Naive thymus-derived CD4-positive, alpha-beta T cell (primary cell): ENCODE measurements at places on chromosomes 5 and 9. TPM values are rescaled to one million over a fixed set of nuclear protein-coding genes. Genes with fewer than 3 reads are reported as not detected.

GRCh38 chr9:14432666-14433350 lies 118.9 kb upstream of the NFIB start:
- H3K36me3 ChIP-seq, result no peaks in the 10 kb centered on the region
- H3K27me3 ChIP-seq, result no peaks in the 10 kb centered on the region
- H3K4me1 ChIP-seq, result no peaks in the 10 kb centered on the region
- H3K27ac ChIP-seq, result no peak overlapping the region
- no peak overlapping the region for H3K4me3 ChIP-seq

DNA sequence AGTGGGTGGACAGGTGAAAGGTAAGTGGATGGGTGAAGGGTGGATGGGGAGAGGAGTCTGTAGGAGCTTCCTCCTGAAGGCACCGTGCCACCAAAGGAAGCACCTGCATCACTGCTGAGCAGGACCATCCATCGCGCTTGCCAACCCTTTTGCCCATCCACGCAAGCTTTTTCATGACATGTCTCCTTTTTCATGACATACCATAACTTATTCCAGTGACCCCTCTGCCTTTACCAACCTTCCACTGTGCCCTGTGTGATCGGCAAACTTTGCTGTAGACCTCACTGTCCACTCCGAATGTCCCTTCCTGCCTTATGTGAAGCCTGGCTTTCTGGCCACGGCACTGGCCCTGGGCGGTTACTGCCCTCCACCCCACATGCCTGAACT lies 13.4 kb downstream of the FLT4 start:
- no peak for DNase-seq
- no peaks in the 10 kb centered on the region for H3K36me3 ChIP-seq
- no peak overlapping the region for H3K4me3 ChIP-seq
- no peak overlapping the region for H3K27ac ChIP-seq
- H3K4me1 ChIP-seq, result no peaks in the 10 kb centered on the region
- H3K27me3 ChIP-seq, result no peaks in the 10 kb centered on the region

DNA sequence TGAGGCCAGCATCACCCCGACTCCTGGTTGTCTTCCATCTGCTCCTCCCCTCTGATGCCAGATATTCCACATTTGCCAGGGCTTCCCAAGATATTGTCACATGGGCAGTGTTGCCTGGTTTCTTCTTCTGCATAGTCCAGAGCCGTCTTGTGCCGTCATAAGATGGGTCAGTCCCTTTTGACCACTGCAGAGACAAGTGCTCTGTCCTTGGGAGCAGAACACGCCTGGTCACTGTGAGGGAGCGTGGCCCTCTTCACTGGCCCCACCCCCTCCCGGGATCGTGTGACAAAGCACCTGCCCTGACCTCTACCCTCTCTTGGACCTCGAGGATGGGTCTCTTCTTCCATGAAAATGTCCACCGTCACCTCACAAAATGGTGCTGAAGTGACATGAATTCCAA lies 41.6 kb downstream of the UBE2QL1 start:
- no peaks in the 10 kb centered on the region for H3K4me1 ChIP-seq
- H3K4me3 ChIP-seq, result no peak overlapping the region
- H3K27ac ChIP-seq, result no peak overlapping the region
- no peak for DNase-seq
- H3K36me3 ChIP-seq, result no peaks in the 10 kb centered on the region

- no peaks in the 10 kb centered on the region for H3K36me3 ChIP-seq
- H3K27ac ChIP-seq, result no peak overlapping the region
- H3K27me3 ChIP-seq, result no peaks in the 10 kb centered on the region
- H3K4me1 ChIP-seq, result no peaks in the 10 kb centered on the region
- no peak for DNase-seq
- H3K4me3 ChIP-seq, result no peak overlapping the region
These were observed 194.6 kb downstream of the CETN3 start for GRCh38 chr5:90214991-90215390.

DNA sequence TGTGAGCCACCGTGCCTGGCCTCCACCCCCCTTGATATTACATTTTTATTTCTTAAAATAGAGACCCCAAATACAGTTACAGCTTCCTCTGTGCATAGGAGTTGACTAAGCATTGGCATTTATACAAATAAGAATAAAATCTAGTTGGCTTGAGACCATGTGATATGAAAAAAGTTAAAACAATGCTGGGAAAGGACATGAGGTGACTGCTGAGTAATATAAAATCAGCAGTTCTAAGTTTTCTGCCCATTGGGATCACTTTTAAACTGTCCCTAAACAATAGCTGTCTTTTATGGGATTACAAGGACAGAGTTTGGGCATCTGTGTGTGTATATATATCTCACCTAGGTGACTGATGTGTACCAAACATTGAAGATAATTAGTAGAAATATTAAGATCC lies 96.6 kb downstream of the UBE2R2 start:
- peaks cover 38% of the 10 kb centered on the region for H3K36me3 ChIP-seq
- H3K4me1 ChIP-seq, result no peaks in the 10 kb centered on the region
- no peaks in the 10 kb centered on the region for H3K27me3 ChIP-seq
- DNase-seq, result no peak
- no peak overlapping the region for H3K4me3 ChIP-seq

DNA sequence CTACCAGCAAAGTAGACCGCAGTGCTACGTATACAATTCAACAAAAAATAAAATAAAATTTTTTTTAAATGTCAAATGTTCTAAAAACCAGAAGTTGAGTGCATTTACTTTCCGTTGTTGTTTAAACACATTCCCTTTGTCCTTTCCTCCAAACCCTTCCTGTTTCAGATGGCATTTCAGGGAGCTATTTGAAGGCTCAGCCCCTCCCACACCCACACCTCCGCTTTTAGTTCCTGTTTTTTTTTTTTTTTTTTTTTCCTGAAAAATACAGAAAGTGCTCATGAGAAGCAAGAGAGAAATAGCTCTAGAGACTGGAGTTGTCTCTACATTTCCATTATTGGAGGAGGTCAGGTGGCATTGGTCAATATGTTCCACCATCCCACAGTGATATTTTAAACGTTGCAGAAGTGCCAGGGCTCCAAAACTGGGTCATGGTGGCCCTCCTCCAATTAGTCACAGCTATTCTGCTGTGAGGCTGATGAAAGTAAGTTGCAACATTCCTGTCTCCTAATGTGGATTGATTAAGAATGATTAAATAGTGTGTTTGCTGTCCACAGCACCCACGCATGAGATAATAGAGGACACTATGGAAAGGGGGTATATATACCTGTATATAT lies 106.9 kb downstream of the GABRG2 start:
- no peaks in the 10 kb centered on the region for H3K27me3 ChIP-seq
- no peak overlapping the region for H3K4me3 ChIP-seq
- no peak overlapping the region for H3K27ac ChIP-seq
- no peaks in the 10 kb centered on the region for H3K4me1 ChIP-seq
- no peak for DNase-seq

AP3S1 gene
- 45.2 TPM for polyA plus RNA-seq

NCBP1 gene
- 19.7 TPM for polyA plus RNA-seq

DBH gene
- 0.38 TPM for polyA plus RNA-seq
